A172 (cell line): ENCODE measurements at places on chromosomes 13 and 19. TPM values are rescaled to one million over a fixed set of nuclear protein-coding genes. Genes with fewer than 3 reads are reported as not detected.

GRCh38 chr13:34412817-34413375 is 529.2 kb upstream of the NBEA start:
- peak; percentile 81 for DNase-seq

P2RY11 gene
- total RNA-seq = 1.5 and 2.9 TPM in 2 replicates

DNA sequence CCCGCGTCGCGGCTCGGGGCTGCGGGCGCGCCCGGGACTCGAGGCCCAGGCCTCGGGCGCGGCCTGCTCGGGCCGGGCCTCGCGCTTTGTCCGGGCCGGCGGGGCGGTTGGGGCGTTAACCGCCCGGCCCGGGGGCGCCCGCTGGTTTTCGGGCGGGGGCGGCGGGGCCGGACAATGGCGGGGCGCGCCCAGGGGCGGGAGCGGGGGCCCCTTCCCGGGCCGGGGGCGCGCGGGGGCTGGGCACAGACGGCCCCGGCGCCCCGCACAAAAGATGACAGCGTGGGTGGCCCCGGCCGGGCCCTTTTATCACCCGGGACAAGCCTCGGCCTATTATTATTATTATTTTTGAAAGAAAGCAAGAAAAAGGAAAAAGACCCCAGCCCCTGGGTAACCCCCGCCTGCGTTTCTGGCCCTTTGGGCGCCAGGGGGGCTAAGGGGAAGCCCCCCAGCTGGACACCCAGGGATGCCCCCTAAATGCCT is 419 bp downstream of the KDM4B start:
- DNase-seq = no peak

PDCD5 gene
- 302 and 527 TPM in 2 replicates for total RNA-seq

- DNase-seq = no peak
Measured at GRCh38 chr19:1094655-1094977, 559 bp downstream of the POLR2E start.

ZNF69 gene
- total RNA-seq = not detected in 2 replicates

DNA sequence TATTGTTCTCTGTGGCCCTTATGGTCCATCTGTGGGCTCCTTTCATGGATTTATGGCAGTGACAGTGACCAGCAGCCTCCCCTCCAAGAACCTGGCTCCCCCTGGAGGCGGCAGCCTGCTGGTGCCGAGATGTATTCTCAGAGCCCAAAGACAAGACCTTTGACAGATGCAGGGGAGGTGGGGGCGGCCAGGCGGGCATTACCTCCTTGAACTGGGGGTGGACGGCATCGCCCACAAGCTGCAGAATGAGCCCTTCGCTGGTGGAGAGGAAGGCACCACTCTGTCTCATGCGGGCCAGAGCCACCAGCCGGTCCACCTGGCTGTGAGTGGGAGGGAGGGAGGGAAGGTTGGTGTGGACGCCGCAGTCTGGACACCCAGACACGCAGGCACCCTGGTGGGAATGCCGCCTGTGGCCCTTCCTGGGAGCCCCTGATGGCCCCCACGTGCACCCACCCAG is 6.6 kb downstream of the ISOC2 start:
- peak; percentile 39 for DNase-seq

GRCh38 chr13:21445759-21446158 is 13.3 kb downstream of the ZDHHC20 start:
- DNase-seq = no peak

DNA sequence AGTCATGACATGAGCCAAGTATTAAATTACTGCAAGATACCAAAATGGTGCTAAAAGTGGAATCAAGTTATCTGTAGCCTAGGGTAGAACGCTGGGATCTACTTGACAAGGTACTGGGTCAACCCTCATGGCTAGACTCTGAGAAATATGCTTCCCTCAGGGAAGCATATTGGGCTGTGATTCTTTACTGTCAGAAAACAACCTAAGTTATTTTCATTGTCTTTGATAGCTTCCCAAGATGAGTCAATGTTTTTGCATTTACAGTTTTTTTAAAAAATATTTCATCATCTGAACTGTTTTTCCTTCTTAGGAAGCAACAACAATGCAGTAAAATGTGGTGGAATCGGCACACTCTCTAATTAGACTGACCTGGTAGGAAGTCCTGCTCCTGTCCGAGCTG is 218.0 kb downstream of the RGCC start:
- no peak for DNase-seq

MPHOSPH8 gene
- 10.3 and 17.6 TPM in 2 replicates for total RNA-seq

LIM2 gene
- not detected in 2 replicates for total RNA-seq

- DNase-seq = no peak
Measured at GRCh38 chr19:5319516-5319915, 21.1 kb downstream of the PTPRS start.

DCT gene
- not detected in 2 replicates for total RNA-seq

ZNF534 gene
- not detected in 2 replicates for total RNA-seq

- DNase-seq = no peak
Measured at GRCh38 chr13:108419768-108420167, 150.2 kb downstream of the TNFSF13B start.

UQCR11 gene
- total RNA-seq = 74.2 and 88.5 TPM in 2 replicates
